Endothelial cell of umbilical vein (primary cell): ENCODE measurements at places on chromosomes 5 and 9. TPM values are rescaled to one million over a fixed set of nuclear protein-coding genes. Genes with fewer than 3 reads are reported as not detected.

GRCh38 chr9:76032038-76032796 lies 141.7 kb downstream of the PCSK5 start:
- DNase-seq: no peak

The UTP15 gene
- 24.8 and 25.2 TPM in 2 replicates for total RNA-seq

DNA sequence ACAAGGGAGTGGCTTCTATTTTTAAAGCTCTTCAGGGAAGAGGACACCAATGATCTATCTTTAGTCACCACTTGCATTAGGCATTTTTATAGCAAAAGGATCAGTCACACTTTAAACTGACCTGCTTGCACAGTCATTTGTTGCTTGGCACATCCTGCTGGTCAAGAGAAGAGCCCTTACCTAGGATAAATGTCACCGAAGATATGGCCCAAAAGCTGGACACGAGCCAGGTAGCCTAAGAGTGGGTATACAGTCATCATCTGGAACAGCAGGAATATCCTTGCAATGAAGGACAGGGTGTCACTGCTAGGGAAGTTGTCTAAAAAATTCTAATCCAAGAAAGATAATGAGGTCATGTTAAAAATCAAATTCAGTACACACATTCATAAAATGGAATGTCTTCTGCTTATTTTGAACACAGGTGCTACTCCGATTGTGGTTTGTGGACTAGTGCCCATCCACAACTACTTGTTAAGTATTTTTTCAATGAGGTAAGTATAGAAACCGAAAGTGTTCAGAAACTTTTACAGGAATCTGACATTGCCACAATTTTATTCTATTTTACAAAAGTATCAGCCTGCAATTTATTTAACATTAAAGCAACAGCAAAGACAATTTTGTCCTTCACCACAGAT lies 78.4 kb downstream of the SLC38A9 start:
- DNase-seq: no peak

- DNase-seq: no peak
Observed at GRCh38 chr5:80142996-80143395, 107.8 kb downstream of the THBS4 start.

The FBP2 gene
- total RNA-seq: not detected in 2 replicates

- no peak for DNase-seq
Observed at GRCh38 chr5:131939690-131940345, 5.6 kb downstream of the MEIKIN start.

- DNase-seq: no peak
Observed at GRCh38 chr5:53334431-53334941, 145.9 kb upstream of the FST start.

DNA sequence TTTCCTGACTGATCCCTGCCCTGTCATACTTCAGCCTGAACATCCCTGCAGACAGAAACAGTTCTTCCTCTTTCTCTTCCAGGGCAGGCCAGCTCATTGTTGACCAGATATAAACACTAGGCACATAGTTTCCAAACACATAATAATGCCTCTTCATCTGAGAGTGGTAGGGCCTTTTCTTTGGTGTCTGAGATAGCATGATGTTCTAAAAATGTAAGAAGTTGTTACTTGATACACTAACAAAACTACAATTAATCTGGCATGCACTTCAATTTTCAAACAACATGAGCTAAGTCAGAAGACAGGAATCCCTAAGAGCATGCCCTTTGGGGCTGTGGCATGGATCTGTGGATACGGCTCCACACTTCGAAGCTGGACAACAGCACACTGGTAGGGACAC lies 246.6 kb downstream of the SPOCK1 start:
- no peak for DNase-seq

DNA sequence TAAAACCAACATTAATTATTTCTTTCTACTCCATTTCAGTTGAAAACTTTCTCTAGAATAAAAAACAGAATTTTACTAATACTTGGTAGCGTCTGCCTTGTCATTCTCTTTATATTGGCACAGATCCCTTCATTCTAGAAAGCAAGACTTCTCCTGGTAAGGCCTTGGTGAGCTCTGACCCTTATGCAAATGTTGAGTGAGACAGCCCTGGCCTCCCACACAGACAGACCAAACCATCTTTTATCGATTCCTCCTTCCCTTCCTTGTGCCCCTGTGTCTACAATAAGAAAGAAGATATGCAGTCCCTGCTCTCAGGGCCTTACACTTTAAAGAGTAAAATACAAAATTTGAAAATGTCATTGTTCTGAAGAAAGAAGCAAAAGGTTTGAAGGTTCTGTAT lies 262.2 kb downstream of the EFNA5 start:
- DNase-seq: no peak

DNA sequence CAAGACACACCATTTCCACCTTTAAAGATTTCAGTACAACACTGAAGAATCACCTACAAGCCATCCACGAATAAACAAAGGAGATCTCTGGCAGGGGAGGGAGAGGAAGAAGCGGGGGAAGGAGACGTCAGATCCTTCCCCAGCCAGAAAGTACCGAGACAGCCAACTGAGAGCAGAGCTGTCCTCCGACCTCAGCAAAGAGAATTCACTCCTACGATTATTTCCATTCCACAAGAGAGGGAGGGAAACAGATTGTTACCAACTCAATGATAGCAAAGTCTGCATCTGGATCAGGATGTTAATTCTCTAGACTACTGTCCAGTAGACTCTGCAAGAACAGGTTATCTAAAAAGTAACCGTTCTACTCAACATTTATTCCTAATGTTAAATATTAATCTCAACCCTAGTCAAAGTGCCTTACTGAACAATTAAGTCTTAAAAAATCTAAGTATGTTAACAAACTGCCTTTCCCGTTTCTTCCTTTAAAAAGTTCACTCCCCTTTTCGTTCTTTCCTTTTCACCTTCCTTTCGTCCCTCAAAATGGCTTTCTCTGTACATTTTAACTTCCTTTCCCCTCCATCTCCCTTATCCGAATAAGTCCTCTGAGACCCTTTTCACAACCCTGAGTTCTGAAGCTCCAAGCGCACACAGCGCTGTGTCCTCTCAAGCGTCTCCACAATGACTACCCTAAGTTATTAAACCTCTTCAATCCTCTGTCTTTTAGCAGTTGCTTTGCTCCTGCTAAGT lies 1.4 kb downstream of the CHD1 start:
- peak; percentile 84 for DNase-seq

DNA sequence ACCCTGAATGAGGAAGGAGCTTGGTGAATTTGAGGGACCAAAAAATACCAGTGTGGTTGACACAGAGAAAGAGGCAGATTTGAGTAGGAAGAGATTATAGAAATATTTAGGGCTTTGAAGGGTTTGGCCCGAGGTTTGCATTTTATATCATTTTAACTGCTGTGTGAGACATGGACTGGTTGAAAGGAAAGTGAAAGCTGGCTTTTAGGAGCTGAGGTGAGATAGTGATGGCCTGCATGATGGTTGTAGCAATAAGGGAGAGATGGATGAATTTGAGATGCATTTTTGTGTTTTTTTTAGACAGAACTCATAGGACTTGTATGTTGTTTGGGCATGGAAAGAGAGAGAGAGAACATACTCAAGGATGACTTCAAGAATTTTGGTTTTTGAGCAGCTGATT lies 21.7 kb downstream of the FER start:
- no peak for DNase-seq

DNA sequence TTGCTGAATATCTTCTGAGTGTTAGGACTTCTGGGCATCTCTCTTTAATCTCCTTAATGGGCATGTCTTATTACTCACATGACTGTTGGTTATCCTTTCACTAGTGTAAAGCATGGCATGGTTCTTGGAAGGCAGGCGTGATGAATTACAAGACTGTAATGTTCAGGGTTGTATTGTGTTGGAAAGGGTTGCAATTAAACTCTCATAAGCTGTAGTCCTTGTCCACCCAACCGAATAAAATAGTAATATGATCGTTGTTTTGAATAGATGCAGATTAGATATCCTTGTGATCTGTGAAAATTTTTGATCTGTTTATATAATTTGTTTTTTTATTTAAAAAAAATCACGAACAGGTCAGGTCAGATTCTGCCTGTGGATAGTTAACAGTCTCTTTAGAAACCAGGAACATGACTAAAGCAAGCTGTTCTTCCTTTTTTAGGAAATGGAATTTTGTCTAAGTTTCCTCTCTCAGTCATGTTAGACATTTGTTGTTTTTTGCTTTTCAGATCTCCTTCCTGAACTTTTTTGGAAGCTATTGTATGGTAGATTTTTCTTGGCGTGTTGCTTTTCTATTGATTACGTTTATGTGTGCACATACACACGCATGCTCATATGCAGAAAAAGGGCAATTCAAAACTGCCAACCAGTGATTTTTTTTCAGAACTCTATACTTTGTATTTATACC lies 121.8 kb downstream of the ARHGEF28 start:
- DNase-seq: peak; percentile 87

GRCh38 chr5:35103637-35104299 lies 56.0 kb upstream of the AGXT2 start:
- DNase-seq: no peak

The ELOVL7 gene
- 0.09 TPM in 1 of 2 replicates, not detected in the other for total RNA-seq

DNA sequence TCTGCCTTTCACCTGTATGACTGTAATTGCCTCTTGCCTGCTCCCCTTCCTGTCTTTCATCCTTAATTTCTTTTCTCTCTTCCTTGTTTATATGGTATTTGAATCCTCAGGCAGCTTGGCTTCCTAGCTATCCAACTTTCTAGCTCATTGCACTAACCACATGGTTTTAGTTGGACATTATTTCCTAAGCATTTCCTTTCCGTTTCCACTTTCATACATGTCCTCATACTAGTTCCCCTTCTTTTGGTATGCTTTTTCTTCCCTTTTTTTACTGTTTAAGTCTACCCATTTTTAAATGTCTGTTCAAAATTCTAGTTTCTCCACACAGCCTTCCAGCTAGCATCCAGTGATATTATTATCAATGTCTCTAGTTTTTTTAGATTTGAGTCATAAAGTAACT lies 6.6 kb downstream of the CWC27 start:
- DNase-seq: no peak

The KCNMB1 gene
- total RNA-seq: 0.29 TPM in 1 of 2 replicates, not detected in the other

The SLC25A48 gene
- total RNA-seq: not detected in 2 replicates

- DNase-seq: peak; percentile 56
Observed at GRCh38 chr5:125798307-125798706, 624.9 kb upstream of the GRAMD2B start.

The SSBP2 gene
- 7.9 and 9.6 TPM in 2 replicates for total RNA-seq

- no peak for DNase-seq
Observed at GRCh38 chr5:170427672-170428236, 38.6 kb upstream of the KCNMB1 start.

DNA sequence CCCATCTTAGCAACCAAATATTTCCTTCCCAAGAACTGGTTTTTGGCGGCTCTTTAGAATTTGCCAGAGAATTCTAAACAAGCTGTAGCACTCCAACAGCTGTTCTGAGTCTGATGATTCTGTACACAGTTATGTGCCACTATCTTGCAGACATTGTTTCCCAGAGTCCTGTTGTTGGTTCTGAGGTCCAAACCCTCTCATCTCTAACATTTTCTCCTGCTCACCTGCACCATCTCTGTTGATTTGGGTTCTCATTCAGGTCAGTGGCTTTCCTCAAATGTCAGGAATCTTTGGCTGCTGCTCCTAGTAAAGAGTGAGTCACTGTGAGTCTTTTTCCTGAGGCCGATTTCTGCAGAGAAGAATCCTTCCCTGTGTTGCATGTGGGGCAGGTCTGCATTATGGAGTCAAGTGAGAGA lies 50.0 kb downstream of the CAMSAP1 start:
- DNase-seq: peak; percentile 31

- DNase-seq: no peak
Observed at GRCh38 chr5:541539-542318, 17.5 kb upstream of the SLC9A3 start.

DNA sequence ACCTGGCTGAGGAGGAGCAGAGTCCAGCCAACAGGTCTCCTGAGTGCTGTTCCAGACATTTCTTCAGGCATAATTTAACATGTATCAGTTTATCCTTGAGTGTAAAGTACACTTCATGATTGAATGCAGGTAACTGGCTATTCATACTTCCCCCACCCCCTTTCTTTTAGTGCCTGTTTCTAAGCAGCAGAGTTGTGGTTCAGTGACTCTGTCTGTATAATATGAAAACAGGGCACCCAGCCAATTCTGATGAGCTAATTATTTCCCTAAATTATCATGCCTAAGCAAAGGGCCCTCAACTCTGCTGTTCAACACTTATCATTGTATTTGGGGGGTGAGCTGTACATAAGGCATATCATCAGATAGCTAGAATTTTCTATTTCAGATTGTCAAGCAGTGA lies 51.9 kb upstream of the ZSWIM6 start:
- DNase-seq: peak; percentile 89

GRCh38 chr5:149486726-149487635 lies 64.3 kb downstream of the CSNK1A1 start:
- DNase-seq: peak; percentile 44

DNA sequence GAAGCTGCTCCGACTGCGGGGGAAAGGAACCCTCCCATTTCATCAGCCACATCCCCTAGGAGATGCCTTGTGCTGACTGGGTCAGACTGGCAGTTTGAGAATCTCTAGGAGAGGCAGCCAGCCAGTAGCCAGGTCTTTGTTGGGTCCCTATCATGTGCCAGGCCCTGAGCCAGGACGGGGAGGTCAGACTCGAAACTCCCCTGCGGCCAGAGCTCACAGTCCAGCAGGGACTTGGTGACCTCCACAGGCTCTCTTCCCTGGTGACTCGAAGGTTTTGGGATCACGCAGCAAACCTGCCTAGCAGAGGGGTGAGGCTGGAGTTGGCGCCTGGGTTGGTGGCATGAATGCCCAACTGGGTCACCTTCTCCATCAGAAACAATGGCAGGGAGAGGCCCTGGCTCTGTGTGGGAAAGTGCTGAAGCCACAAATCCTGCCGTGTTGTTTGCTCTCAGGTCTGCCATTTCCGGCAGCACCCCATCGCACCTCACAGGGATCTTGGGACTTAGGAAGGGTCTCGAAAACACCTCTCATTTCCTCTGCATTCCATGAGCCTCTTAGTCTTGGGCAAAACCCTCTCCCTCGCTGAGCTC lies 14.4 kb upstream of the ORM1 start:
- no peak for DNase-seq

GRCh38 chr9:78905387-78905786 lies 608.5 kb downstream of the PSAT1 start:
- DNase-seq: no peak

DNA sequence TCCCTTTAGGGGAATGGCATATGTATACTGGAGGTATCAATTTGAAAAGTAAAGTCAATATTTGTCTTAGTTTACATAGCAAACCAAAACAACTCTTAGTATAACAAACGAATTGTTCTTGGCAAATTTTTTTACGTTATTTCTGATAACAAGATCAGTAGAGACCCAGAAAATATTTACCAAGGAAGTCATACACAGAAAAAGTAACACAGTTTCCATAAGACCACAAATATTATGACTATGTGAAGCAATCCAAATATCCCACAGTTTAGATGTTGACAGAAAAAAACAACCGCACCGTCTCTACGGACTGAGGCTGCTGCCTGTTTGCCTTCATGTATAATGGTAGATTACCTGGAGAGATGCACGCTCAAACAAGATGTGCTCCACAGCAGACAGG lies 46.5 kb upstream of the DAPK1 start:
- no peak for DNase-seq
